Tibial artery (tissue), 4 donors: ENCODE measurements at places on chromosomes 3 and 15.
A peak's percentile ranks its signal among the peaks of the same experiment; 100 is the strongest.

DNA sequence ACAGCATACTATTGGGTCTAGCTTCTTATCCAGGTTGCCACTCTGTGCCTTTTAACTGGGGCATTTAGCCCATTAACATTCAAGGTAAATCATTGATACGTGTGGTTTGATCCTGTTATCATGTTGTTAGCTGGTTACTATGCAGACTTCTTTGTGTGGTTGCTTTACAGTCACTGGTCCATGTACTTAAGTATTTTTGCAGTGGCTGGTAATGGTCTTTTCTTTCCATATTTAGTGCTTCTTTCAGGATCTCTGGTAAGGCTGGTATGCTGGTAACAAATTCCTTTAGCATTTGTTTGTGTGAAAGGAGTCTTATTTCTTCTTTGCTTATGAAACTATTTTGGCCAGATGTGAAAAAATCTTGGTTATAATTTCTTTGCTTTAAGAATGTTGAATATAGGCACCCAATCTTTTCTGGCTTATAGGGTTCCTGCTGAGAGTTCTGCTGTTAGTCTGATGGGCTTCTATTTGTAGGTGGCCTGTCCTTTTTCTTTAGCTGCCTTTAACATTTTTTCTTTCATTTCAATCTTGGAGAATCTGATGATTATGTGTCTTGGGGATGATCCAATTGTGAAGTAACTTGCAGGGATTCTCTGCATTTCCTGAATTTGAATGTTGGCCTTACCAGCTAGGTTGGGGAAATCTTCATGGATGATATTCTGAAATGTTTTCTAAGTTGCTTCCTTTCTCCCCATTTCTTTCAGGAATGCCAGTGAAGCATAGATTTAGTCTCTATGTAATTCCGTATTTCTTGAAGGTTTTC lies 39.3 kb downstream of the CCR1 start:
- no peak for DNase-seq

DNA sequence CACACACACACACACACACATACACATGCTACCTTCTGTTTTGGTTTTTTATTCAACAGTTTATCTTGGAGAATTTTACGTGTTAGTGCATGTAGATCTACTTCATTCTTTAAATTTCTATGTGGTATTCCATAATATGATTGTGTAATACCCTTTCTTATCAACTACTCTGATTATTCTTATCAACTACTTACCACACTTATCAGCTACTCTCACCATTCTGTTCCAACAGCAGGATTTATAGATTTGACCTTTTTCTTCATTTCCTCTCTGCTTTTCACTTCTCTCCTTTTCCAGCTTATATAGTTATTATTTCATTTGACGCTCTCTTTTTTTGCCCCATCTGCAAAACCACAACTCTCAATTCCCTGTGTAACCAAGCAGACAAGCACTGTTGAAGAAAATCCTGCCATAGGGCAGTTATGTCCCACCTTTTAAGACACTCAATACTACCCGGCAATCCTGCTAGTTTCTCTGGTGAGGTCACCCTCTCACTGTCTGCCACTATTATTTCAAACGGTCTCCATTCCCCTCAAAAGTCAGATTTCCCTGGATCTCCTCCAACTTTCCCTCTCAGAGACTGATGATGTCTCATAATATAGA lies 56.9 kb upstream of the SATB1 start:
- no peak for DNase-seq

GRCh38 chr15:97143592-97144376 lies 813.3 kb downstream of the NR2F2 start:
- no peak for DNase-seq

DNA sequence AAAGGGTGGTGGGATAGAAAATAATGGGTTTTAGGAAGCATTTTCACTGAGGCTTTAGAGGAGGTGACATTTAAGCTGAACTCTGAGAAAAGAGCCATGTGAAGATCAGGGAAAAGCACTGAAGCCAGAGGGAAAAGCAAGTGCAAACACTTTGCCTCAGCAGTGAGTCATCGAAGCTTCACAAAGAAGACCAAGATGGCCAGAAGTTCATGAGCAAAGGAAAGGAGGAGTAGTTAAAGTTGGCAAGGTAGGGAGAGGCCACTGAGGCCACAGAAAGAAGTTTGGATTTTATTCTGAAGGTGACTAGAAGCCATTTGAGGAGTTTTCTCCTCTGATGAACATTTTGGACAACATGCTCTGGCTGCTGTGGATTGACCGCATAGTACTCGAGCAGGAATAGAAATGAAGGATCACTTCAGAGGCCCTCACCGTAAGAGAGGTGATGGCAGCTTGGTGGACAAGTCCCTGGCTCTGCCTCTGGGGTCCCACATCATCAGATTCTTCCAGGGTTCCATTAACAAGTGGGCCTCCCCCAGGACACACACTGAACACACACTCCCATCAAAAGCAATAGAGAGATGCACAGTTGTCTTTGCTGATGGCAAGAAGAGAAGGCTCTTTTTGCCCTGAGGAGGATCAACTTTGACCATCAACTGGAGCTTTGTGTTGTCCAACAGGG lies 75.5 kb downstream of the TOP2B start:
- DNase-seq, result no peak

DNA sequence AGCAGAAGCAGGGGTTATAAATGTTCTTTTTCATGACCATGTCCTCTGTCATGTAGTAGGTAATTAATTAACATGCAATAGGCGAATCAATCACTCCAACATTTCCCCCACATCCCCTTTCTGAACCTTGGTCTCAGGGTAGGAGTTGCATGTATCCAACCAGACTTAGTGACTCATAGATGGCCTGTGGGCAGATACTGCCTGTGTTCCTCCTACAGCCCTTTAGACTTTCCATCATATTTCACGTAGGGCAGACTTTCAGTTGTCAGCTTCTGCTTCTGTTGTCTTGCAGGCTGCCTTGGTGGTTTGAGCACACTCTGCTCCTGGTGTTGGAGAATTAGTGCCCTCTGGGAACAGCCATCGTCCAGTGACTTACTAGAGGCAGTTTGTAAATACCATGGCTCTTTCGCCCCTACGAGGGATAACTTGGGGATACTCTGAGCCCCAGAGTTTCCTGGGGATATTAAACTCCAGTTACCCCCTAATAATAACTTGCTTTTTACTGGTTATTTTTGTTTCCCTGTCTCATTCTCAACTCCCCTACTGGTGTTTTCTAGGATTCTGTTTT lies 244.4 kb downstream of the EDEM1 start:
- DNase-seq, result no peak

GRCh38 chr3:15272426-15273196 lies 59.8 kb downstream of the SH3BP5 start:
- DNase-seq, result no peak

GRCh38 chr3:16151109-16151508 lies 23.4 kb upstream of the GALNT15 start:
- DNase-seq, result peak; percentile 91

- DNase-seq, result no peak
Measured at GRCh38 chr15:44529864-44530604, 6.9 kb upstream of the EIF3J start.

DNA sequence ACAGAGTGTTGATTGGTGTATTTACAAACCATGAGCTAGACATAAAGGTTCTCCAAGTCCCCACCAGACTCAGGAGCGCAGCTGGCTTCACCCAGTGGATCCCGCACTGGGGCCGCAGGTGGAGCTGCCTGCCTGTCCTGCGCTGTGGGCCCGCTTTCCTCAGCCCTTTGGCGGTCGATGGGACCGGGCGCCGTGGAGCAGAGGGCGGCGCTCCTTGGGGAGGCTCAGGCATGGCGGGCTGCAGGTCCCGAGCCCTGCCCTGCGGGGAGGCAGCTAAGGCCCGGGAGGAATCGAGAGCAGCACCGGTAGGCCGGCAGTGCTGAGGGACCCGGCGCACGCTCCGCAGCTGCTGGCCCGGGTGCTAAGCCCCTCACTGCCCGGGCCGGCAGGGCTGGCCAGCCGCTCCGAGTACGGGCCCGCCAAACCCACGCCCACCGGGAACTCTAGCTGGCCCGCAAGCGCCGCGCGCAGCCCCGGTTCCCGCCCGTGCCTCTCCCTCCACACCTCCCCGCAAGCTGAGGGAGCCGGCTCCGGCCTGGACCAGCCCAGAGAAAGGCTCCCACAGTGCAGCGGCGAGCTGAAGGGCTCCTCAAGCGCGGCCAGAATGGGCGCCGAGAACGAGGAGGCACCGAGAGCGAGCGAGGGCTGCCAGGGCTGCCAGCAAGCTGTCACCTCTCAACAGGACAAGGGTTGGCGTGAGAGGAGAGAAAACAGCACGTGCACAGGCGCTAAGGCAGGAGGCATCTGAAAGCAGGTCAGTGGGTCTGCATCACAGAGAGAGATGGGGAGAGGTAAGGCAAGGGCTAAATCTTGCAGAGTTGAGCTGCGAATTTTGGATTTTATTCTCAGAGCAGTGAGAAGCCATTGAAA lies 5.9 kb upstream of the EPB42 start:
- no peak for DNase-seq

GRCh38 chr3:106232956-106233355 lies 364.1 kb upstream of the CBLB start:
- DNase-seq, result no peak

DNA sequence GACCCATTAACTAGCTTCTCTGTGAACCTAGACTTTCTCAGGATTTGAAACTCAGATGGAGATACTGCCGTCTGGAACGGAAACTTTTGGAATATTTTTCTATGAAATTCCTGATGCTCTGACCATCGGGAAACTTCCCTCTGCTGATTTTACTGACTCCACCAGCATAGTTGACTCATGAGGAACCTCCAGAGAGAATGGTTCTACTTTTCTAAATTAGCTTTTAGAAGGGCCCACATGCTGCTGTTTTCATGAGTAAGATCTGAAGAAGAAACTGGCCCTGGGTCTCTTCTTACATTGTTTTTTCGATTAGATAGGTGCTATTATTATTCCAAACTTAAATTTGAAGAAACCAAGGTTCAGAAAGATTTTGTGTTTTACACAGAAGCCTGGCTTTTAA lies 326.3 kb upstream of the NR2E3 start:
- DNase-seq, result no peak

- DNase-seq, result no peak
Measured at GRCh38 chr15:91118817-91119590, 18.9 kb downstream of the SV2B start.

- DNase-seq, result peak; percentile 74
Measured at GRCh38 chr15:66603301-66604179, 37.7 kb upstream of the LCTL start.

GRCh38 chr3:196997311-196997710 lies 28.7 kb upstream of the PIGZ start:
- DNase-seq, result no peak

- DNase-seq, result no peak
Measured at GRCh38 chr15:80777826-80778620, 1.1 kb upstream of the CEMIP start.

- DNase-seq, result peak; percentile 69
Measured at GRCh38 chr15:65066635-65067316, 1.0 kb downstream of the RASL12 start.

DNA sequence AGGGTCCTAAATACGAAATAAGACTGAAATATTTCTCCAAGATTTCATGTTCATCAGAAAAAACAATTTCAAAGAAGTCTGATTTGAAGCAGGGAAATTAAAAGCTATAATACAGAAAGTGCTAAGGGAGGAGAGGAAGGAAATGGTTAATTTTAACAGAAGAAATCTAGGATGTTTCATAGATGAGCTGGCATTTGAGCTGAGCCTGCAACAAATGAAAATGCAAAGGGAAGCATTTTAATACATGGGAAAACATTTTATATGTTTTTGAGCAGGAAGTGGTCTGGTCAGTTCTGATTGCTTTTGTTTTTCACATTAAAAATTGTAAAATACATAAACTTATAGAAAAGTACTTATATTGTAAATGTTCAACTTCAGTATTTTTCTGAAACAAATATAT lies 17.2 kb upstream of the RAP2B start:
- DNase-seq, result no peak

DNA sequence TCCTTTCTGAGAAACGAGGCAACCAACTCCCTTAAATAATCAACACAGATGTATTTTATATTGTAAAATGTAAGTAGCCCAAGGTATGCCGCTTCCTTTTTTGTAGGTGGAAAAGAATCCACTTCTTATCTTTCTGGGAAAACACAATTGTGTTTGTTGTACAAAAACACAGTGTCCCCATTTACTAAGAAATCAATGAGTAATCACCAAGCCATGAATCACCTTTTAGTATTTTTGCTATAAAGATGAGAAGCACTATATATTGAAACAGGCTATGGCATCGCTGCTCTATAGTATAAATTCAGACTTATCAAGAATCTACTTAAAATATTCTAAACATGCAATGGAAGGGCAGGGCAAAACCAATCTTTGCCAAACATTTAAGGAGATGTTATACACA lies 104.0 kb downstream of the TNIK start:
- no peak for DNase-seq

DNA sequence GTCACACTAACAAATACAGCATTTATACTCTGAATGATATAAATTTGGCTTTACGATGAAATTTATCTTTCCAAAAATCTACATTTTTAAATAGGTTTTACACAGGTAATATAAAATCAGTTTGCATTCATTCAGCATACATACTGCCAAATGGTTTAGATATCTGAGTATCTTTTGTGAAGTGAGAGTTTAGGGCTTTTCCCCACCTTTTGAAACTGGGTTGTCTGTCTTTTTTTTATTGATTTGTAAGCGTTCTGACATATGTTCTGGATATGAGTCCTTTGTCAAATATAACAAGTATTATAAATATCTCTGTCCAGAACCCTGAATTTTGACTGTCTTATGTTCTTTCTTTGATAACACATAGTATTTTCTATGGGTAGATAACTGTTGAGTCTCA lies 42.4 kb downstream of the GABPB1 start:
- DNase-seq, result no peak

DNA sequence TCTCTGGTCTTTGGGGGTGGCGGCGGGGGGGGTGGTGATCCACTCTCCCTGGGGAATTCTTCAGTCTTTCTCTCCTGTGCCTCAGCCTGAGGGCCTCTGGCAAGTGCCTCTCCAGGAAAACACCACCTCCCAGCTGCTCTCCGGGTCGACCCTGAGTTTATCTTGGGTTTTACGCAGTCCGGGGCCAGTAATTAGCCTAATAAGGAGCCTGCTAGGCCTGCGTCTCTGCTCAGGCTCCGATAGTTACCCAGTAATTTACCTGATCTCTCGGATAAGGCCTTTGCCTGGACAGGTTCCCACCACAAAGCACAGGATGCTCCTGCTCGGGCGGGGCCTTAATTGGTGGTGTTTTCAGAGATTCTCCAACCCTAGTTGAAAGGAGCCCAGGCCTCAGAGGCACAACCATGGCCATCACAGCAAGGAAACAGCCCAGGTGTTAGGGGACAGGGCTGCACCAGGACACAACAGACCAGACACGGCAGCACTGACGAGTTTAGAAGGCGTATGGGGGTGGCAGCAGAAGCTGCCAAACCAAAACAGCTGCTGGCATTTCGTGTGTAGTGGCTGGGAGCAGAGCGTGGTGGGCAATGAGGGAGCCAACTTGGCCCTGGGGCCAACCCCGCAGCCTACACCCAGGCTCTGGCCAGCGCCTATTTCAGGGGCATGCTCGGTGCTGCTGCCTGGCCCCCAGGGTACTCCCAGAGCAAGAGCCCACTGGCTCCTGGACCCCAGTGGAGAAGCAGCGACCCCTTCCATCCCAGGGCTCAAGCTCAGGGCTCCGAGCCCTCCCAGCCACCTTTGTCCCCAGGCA lies 71.4 kb downstream of the KLF13 start:
- DNase-seq, result no peak
